ENCODE measurements at places on chromosomes 3 and 15. TPM values are rescaled to one million over a fixed set of nuclear protein-coding genes. Genes with fewer than 3 reads are reported as not detected.

The LRRC49 gene
- total RNA-seq = 33.1 TPM

The XYLB gene
- total RNA-seq = 1.6 TPM

DNA sequence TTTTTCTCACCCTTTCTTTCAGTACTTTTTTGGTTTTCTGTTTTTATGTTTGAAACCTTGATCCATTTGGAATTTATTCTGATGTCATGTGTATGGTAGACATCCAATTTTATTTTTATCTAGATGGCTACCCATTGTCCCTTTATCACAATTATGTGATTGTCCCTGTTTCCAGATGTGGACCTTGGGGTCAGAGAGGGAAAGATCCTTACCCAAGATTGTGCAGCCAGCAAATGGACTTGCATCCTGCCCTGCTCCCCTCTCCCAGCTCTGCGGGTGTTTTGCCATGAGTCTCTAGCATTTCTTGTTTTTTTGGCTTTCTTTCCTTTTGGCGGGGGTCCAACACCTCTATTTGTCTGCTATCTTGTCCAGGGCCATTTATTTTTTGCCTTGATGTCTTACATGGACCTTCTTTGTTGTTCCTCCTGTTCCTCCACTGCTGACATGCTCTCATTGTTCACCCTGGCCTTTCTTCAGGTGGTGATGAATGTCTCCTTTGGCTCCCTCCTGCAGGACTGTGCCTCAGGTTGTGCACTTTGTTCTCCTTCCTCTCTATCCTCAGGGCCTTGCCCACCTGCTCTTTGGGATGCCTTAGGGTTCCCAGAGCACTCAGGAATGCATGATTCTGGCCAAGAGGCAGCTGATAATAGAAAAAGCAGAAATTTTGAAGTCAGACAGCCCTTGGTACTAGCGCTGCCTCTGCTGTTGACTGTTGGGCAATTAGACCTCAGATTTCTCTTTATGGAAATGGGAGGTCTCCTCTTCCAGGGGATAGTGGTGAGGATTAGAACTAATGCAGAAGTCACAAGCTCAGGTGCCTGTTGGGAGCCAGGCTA, 84.3 kb downstream of the EEFSEC start:
- no peak for DNase-seq

GRCh38 chr3:56782906-56783305, 18.8 kb downstream of the ARHGEF3 start:
- DNase-seq = no peak

DNA sequence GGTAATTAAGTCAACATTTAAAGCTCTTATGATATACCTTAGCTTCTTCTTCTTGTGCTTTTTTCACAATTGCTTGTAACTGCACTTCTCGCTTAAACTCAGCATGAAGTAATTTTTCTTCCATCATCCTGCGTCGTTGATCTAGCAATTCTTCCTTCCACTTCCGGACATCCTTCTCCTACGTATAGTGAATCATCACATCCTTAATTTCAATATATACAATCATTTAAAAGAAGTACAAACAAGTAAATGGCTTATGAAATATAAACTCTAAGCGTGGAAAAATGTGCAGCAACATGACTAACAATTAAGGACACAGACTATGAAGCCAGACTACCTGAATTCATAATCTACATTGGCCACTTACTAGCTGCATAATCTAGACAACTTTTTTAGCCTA, 151.4 kb downstream of the SCAPER start:
- no peak for DNase-seq
